Nucleus accumbens (tissue), 56 donors: ENCODE measurements at places on chromosomes 12 and 14.
A peak's percentile ranks its signal among the peaks of the same experiment; 100 is the strongest.

GRCh38 chr14:100201701-100202100 lies 37.2 kb upstream of the YY1 start:
- DNase-seq, result no peak

- no peak for DNase-seq
These were observed 1508.5 kb upstream of the FLRT2 start for GRCh38 chr14:84021433-84021832.

GRCh38 chr14:81676395-81676794 lies 142.7 kb upstream of the SEL1L start:
- no peak for DNase-seq

GRCh38 chr12:84842406-84843013 lies 70.1 kb downstream of the SLC6A15 start:
- no peak for DNase-seq

DNA sequence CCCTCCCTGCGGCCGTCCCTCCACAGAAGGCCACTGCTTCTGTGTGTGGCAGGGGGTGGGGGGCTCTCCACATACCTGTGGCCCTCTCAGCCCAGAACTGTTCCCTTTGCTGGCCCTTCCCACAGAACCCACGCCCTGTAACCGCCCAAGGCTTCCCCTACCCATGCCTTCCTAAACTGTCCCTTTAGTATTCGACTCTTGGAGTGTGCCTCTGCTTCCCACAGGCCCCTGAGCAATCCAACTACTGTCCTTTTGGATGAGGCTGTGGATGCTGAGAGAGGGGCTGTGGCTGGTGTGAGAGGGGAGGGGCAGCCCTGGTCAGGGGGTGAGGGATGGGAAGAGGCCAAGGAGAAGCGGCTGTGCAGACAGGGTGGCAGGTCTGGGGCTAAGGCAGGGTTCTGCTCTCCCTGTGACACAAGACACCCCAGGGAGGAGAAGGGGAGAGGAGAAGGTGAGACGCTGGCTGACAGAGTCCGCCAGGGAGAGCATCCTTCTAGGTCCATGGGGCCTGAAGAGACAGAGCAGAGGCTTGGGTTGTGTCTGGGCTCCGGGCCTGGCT lies 46.0 kb downstream of the DLK1 start:
- no peak for DNase-seq

- DNase-seq, result peak; percentile 87
These were observed at the start of gene CNTN1 for GRCh38 chr12:40691913-40692764. Gene CNTN1, plus strand, starts transcription at chr12:40692439.

DNA sequence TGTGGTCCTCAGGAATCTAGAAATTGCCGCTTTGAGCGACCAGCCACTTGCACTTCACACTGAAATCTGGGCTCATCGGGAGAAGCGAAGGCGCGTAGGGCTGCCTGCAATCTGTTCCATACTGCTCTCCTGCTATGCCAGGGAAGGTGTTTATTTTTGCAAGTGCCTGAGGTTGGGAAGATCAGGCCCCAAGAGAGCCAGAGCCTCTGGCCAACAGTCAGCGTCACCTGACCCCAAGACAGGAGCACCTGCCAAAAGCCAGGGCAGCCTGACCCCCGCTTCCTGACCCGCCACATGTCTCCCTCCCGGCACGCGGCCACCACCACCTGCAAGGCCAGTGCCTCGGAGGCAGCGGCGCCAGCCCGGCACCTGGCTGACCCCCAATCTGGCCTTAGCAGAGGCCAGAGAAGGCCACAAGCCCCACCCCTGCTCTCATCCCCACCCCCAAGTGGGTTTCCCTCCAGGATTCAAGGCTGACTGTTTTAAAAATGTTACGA lies 94.4 kb downstream of the CHGA start:
- DNase-seq, result peak; percentile 34

- DNase-seq, result no peak
These were observed 993.3 kb upstream of the TMEM132C start for GRCh38 chr12:127273626-127274025.

- DNase-seq, result no peak
These were observed 50.5 kb downstream of the STX2 start for GRCh38 chr12:130788515-130788914.

GRCh38 chr12:132336451-132337413 lies 7.3 kb upstream of the GALNT9 start:
- no peak for DNase-seq

DNA sequence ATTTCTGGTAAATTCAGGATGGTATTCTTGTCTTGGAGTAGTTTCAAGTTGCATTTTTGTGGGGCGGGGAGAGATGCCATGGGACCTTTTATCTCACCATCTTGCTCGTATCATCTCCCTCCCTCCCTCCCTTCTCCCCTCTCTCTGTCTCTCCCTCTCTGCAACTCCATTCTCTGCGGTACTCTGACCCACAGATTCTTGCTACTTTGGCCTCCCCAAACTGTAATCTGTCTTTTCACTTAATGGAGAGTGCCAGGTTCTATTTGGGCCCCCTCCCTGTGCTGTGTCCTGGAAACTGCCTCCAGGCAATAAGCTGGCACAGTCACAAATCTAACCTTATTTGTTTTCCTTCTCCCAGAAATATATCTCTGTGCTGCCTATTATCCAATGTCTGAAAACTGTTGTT lies 175.2 kb downstream of the PAWR start:
- no peak for DNase-seq

GRCh38 chr12:67091204-67091603 lies 178.0 kb upstream of the CAND1 start:
- DNase-seq, result peak; percentile 6
